ENCODE measurements at places on chromosomes 2 and 18.

DNA sequence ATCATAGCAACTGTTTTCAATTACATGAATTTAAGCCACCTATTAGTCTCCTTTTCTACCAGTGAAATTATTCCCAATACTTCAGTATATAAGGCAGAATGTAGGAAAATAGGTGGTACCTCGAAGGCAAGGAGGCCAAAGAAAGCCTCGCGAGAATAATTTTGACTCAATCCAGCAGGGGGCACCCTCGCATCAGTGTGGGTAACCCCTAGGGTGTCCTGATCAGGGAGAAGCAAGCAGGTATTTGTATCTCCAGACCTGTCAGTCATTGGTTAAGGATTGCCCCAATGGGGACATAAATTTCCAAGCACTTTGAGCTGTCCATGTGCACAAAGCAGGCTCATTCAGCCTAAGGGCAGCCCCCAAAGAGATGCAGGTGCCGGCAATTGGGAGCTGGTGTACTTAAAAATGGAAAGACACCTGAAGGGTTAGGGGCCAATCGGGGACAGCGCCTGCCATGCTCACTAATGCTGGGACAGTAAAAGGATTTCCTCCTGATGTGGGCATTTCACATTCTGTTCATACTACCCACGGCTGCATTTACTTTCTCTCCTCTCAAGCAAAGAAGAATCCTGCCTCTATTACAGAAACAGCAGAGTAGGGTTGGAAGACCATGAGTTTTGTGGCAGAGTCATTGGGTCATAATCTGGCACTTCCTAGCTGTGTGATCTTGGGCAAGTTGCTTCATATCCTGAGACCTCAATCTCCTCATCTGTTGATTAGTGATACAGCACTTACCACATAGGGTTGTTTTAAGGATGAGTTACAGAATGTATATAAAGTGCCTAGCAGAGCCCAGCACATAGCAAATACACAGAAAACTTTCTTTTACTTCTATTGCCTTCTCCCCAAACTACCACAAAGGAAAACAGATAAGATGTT is 136.1 kb downstream of the ICOS start:
- no peak for ATAC-seq

- ATAC-seq = no peak
These were observed 5.3 kb downstream of the AGAP1 start for GRCh38 chr2:235498946-235499812.

- no peak for ATAC-seq
These were observed 958 bp downstream of the C2orf92 start for GRCh38 chr2:97670471-97670870.

DNA sequence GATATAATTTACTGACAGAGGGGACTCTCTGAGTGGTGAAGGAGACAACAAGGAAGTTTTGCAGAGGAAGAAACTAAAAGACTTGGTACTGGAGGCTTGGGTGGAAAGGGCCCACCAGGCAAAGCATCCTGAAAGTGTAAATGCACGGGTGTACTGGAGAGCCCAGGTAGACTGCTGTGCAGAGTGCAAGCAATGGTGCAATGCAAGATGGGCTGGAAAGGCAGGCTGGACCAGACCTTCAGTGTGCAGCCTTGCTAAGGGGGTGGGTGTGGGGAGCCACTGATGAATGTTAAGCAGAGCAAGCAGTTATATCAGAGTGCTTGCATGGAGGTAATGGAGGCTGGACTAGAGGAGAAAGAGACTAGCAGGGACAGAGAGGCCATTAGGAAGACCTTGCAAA is 10.7 kb downstream of the C2orf74 start:
- no peak for ATAC-seq
